Pulmonary artery endothelial cell (primary cell): ENCODE measurements at places on chromosomes 6 and 20. TPM values are rescaled to one million over a fixed set of nuclear protein-coding genes. Genes with fewer than 3 reads are reported as not detected.

Gene GUCA1A
- total RNA-seq = not detected in 2 replicates

Gene PHACTR3
- total RNA-seq = not detected in 2 replicates

Gene CLPSL1
- not detected in 2 replicates for total RNA-seq

Gene ANKRD60
- 0.07 TPM in 1 of 2 replicates, not detected in the other for total RNA-seq

Gene CCN6
- total RNA-seq = 0.07 TPM in 1 of 2 replicates, not detected in the other

Gene SYTL3
- 0.92 and 1.3 TPM in 2 replicates for total RNA-seq

Gene EDEM2
- 86.0 and 95.5 TPM in 2 replicates for total RNA-seq

Gene GTSF1L
- total RNA-seq = not detected in 2 replicates
